GM23248 (cell line): ENCODE measurements at places on chromosomes 13 and 19.

DNA sequence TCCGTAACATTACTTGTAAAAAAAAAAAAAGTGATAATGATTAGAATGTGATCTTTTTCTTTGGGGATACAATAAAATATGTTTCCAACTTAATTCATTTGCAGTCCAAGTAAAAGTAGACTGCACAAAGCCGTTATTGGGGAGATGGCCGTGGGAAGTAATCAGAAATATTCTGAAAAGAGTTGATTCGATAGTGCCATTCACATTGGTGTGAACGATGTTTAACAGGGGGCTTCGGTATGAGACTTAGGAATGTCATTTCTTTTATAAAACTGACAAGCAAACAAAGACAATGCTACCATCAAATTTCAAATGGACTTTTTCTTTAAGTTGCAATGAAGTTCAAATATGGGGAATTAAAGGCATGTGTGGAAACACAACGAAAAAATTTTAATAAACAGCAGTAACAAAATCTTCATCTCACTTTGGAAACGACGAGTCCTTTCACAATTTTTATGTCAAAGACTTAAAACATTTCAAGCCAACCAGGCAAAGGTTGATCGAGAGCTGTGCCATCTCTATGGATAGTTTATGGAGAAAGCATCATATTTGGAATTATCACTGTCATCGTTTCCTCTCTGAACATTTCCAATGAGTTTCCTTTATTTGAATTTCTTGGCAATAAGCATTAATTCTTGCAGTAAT is 1.7 kb upstream of the ZIC5 start:
- DNase-seq = no peak

DNA sequence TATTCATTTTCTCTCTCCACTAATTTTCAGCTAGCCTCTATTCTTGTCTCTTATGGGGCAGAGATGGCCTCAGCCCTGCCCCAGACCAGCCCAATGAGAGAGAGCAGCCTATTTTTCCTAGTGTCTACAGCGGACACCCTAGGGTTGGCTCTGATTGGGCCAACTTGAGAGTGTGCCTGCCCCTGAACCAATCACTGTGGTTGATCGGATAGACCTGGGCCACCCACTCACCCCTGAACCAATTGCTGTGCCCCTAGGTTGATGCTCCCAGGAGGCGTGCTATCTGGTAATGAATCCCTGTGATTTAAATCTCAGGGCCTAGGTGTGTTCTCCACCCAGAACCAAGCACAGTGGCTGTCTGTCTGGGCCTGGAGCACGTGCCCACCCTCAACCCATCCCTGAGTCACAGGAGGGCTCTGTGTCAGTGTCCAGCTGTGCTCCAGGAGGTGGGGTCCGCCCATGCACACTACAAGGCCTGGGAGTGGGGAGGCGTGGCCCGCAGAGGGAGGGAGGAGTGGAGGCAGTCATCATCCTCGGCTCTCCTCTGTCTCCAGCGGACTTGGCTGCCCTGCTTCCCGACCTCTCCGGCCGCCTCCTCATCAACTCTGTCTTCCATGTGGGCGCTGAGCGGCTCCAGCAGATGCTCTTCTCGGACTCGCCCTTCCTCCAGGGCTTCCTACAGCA is 14.9 kb upstream of the SCN1B start:
- peak; percentile 52 for DNase-seq

- DNase-seq = peak; percentile 30
These were observed 71.9 kb downstream of the TNFRSF19 start for GRCh38 chr13:23642110-23642509.

DNA sequence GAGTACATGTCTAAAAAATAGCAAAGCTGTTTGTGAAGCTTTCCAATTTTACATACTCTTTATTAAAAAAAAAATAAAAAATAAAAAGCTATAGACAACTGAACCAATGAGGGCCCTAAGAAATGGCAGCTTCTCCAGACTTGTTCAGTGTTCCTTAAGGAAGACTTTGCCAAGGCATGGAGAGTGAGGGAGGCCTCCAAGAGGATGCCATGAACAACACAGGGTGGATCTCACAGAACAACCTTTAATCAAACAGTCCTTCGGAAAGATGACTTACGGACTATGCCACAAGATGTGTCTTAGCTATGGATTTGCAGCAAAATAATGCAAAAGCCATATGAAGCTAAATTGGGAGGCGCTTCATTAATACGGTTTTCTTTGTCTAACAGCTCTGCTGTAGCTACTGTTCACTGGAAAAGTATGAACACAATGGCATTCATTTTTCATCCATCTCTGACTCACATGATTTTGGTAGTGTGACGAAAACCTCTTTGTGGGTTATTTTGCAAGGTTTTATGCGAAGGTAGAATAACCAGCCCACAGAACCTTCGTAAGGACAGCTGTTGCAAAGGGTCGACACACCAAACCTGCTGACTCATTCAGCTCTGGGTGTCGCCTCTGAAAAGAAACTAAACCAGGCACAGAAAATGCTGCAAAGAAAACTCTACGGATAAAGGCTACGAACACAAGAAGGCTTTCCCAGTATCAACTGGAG is 27.7 kb downstream of the EFNB2 start:
- peak; percentile 79 for DNase-seq

- DNase-seq = no peak
These were observed 966.3 kb downstream of the DIAPH3 start for GRCh38 chr13:59197397-59197796.

DNA sequence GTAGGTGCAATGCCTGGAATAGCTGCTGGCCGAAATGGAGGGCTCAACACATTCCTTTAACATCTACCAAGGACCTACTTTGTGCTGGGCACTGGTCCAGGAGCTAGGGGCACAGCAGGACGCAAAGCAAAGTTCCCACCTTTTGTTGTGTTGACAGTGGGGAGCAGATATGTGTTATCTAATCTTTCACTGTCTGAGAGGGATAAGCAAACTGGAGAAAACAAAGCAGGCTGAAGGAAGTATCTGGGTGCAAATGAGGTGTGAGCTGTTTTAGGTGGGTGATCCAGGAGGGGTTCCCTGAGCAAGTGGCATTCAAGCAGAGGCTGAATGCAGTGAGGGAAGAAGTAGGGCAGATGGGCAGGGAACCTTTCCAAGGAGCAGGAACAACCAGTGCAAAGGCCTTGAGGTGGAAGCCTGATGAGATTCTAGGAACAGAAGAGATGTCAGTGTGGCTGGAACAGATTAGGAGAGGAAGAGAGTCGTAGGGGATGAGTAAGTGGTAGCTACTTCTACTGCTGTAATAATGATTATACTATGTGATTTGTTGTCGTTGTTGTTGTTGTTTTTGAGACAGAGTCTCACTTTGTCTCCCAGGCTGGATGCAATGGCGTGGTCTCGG is 2.2 kb upstream of the PLAUR start:
- peak; percentile 11 for DNase-seq

DNA sequence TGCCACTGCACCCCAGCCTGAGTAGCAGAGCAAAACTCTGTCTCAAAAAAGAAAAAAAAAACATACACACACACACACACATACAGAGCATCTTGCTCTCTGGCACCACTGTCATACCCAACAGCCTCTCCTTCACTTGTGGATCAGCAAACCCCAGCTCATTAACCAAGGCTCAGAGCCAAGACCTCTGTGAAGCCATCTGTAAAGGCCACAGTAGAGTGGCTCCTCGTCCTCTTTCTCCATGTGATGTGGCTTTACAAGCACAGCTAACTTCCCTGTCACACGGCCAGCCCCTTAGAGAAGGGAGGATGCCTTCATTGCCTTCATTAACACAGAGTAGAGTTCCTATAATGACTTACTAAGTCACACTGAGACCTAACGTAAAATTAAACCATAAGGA is 62.7 kb upstream of the LSM14A start:
- DNase-seq = no peak

- DNase-seq = peak; percentile 91
These were observed at the start of gene RGCC for GRCh38 chr13:41456768-41457588. Gene RGCC, plus strand, starts transcription at chr13:41457550. Its CDS starts 158 bp downstream, at chr13:41457708.

GRCh38 chr19:22545751-22546150 is 88.4 kb upstream of the ZNF492 start:
- DNase-seq = peak; percentile 26

GRCh38 chr19:58154287-58154678 is 3.7 kb upstream of the ZNF329 start:
- peak; percentile 75 for DNase-seq

DNA sequence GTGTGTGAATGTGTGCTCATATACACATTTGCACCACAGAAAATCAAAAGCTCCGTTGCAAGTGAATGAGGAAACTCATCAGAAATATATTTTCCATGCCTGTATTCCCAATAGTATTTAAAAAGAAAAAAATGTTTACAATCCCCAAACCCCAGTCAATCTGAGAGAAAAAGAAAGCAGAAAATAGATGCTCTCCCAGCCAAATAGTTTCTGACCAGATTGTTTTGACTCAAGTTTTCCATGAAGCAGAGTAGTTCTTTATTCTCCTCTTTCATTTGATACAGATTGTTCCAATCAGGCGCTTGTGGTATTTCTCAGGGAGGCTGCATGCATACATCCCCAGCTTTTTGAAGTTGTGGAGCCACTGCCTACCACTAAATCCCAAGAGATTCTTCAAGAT is 110.6 kb downstream of the STARD13 start:
- DNase-seq = peak; percentile 27

- DNase-seq = no peak
These were observed 77.5 kb downstream of the C13orf42 start for GRCh38 chr13:51033421-51034185.

DNA sequence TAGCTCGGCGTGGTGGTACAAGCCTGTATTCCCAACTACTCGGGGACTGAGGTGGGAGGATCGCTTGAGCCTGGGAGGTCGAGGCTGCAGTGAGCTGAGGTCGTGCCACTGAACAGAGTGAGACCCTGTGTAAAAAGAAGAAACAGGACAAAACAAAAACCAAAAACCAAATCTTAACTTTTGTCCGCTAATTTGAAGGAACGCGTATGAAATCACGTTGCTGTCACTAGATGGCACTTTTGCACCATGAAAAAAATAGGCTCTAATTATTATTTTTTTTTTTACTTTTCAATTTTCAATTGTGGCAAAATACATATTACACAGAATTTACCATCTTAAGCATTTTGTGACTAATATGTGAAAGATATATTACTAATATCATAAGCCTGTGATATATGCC is 17.6 kb upstream of the ZNF835 start:
- no peak for DNase-seq

- peak; percentile 53 for DNase-seq
These were observed 37.7 kb downstream of the ARHGEF7 start for GRCh38 chr13:111152844-111153243.

GRCh38 chr19:10113592-10113963 is 2.1 kb downstream of the P2RY11 start:
- peak; percentile 26 for DNase-seq

DNA sequence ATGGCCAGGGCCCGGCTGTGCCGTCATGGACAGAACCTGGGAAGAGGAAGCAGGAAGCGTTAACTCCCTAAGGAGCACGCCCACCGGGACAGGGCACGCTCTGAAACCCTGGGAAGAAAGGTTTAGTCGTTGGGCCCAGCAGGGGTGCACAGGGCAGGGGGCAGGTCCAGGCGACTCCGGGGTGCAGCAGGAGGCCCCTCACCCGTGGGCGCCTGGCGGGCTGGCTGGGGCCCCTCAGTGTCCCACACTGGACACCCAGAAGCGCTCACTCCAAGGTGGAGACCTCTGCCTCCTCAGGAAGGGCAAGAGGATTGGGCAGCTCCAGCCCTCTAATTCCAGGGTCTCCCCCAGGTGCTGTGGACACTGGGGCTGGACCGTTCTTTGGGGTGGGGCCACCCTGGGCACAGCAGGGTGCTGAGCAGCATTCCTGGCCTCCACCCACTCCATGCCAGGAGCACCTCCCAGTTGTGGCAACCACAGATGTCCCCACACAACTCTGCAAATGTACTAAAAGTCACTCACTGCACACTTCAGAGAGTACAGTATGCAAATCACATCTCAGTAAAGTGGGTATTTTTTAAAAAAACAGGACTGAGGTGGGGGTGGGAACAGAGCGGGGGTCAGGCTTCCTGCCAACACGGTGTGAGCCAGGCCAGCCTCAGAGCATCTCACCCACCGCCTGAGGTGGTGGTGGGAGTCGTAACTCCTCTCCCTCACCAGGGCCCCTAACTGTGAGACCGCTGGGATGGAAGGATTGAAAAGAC is 35.2 kb downstream of the PIP5K1C start:
- no peak for DNase-seq

- no peak for DNase-seq
These were observed 44.6 kb downstream of the GGACT start for GRCh38 chr13:100543872-100544602.

- no peak for DNase-seq
These were observed 9.9 kb downstream of the TPP2 start for GRCh38 chr13:102606537-102607309.

DNA sequence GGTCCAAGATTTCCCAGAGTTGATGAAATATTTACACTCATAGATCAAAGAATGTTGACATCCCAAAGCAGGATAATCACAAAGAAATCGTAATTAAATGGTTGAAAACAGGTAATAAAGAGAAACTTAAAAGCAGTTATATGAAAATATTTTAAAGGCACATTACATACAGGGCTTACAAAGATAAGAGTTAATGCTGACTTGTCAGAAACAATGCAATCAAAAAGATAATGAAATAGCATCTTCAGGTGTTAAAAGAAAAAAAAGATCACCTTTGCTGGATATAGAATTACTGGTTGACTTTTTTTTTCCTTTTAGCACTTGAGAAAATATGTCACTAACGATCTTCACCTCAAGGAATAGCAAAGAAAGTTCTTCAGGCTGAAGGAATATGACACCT is 48.8 kb downstream of the KCTD15 start:
- no peak for DNase-seq

GRCh38 chr13:111043575-111043982 is 71.5 kb upstream of the ARHGEF7 start:
- DNase-seq = peak; percentile 71

GRCh38 chr19:408902-409515 is at the start of gene C2CD4C:
Gene C2CD4C, minus strand, starts transcription at chr19:409147. Its CDS starts 786 bp downstream, at chr19:408361.
- DNase-seq = peak; percentile 56

GRCh38 chr19:47001584-47001983 is 18.1 kb upstream of the NPAS1 start:
- DNase-seq = no peak
